ENCODE measurements at places on chromosomes 7 and 10. TPM values are rescaled to one million over a fixed set of nuclear protein-coding genes. Genes with fewer than 3 reads are reported as not detected.
A peak's percentile ranks its signal among the peaks of the same experiment; 100 is the strongest.

Gene SSC4D
- total RNA-seq: 0.40 TPM

Gene ADGRA1
- total RNA-seq: not detected

Gene PTEN
- total RNA-seq: 89.9 TPM

- DNase-seq: no peak
Observed at GRCh38 chr7:44981035-44981706, 2.4 kb upstream of the MYO1G start.

GRCh38 chr7:36487756-36488336 is 98.2 kb downstream of the ANLN start:
- peak; percentile 36 for DNase-seq

DNA sequence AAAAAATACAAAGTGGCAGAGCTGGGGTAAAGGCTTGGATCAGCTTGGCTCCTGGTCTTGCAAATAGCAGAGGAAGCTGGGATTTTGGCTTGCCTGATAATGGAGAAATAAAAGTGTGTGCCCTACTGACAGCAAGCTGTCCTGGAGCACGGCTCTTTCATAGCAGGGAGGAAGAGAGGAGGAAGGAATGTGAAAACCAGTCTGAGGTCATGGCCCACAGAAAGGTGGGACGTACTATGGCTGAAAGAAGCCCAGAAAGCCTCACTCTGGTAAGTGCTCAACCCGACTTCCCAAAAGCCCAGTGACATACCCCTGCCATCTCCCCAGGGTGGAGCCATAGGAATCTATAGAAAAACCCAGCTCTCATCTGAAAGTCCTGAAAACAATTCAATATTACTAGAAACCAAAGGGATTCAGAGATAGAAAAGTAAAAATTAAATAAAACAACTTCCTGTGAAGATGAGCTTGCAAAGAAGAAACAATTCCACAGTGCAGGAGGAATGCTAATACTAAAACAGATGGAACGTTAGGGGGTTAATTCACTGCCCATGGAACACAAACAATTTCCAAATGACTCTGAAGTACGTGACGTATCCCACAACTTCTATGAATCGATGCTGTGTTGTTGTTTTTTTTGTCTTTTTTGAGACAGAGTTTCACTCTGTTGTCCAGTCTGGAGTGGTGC is 246.7 kb upstream of the PTN start:
- no peak for DNase-seq

GRCh38 chr10:29037348-29038113 is 251.3 kb upstream of the LYZL1 start:
- DNase-seq: no peak

- DNase-seq: no peak
Observed at GRCh38 chr7:96397936-96398598, 76.2 kb upstream of the SLC25A13 start.

DNA sequence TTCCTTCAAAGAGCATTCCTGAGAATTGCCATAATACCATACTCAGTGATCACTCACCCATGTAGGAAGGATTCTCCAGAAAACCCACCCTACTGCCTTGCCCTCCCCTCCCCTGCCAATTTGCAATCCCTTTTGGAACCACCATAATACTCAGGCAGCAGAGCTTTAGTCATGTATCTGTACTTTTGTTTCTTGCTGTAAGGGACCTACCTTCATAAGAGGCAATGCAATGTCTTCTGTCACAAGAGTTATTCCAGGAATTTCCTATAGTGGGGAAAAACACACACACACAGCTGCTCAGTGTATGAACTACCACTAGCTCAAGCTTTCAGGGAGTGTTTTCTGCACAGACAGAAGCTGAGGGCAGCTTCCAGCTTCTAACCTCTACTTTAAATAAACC is 67.0 kb downstream of the GSAP start:
- DNase-seq: no peak

DNA sequence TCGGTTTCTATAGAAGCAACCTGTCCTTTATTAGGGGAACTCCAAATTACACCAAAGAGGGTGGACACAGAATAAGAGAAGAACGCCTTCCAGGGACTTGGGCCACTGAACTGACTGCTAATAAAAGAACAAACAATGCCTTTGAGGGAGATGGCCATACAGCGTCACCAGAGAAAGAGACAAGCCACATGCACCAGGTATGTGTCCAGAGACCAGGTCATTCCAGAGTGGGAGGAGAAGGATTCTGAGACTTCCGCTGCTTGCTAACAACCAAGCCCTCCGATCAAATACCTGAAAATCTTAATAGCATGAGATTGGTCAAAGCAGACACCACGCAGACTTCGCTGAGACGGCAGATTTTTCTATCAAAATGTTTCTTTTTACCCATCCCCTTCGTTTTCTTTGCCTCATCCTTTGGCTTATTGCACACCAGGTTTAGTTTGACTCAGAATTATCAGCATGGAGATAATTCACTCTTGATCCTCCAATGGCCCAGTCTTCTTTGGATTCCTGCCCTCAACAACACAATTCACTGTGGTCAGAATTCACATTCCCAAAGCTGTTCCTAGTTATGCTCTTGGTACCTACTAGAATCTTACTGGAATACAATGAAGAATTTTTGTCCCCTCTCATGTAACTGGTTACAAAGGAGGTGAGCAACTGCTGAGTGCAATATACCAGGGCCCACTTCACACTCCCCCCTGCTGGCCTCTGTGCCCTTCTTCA is 87.4 kb upstream of the DDC start:
- DNase-seq: no peak

- no peak for DNase-seq
Observed at GRCh38 chr10:59854571-59854970, 51.8 kb downstream of the CCDC6 start.

GRCh38 chr10:22345301-22346095 is at the start of gene SPAG6:
TSS of gene SPAG6 (plus strand) at chr10:22345496. CDS start at chr10:22345612, 116 bp downstream.
- DNase-seq: no peak

GRCh38 chr7:11133436-11133959 is 159.8 kb downstream of the PHF14 start:
- no peak for DNase-seq

Data from mucosa of gallbladder (tissue), 1 donor.